ENCODE measurements at places on chromosomes 1 and 21.

DNA sequence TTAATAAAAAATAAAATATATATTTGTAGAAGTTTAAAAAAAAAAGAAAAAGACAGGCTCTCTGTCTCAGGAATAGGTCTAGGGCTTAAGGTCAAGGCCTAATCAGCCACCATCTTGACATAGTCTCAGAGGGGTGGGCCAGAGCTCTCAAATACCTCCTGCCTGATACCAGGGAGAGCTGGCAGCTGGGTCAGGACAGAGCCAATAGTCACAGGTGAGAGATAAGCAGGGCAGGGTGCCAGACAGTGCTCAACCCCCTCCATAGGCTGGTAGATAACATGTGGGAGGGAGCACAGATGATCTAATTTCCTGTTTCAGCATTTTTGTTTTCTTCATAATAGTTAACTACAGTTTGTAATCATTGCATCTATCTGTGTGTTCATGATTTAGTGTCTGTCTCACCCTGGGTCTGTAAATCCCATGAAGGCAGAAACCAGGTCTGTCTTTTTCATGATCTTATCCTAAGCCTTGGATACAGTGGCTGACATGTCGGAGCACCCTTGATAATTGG lies 152.0 kb upstream of the GRIK3 start:
- DNase-seq: no peak

GRCh38 chr1:241658081-241658793 lies 6.2 kb downstream of the WDR64 start:
- no peak for DNase-seq

GRCh38 chr1:115224636-115225035 lies 113.4 kb downstream of the NGF start:
- DNase-seq: no peak

DNA sequence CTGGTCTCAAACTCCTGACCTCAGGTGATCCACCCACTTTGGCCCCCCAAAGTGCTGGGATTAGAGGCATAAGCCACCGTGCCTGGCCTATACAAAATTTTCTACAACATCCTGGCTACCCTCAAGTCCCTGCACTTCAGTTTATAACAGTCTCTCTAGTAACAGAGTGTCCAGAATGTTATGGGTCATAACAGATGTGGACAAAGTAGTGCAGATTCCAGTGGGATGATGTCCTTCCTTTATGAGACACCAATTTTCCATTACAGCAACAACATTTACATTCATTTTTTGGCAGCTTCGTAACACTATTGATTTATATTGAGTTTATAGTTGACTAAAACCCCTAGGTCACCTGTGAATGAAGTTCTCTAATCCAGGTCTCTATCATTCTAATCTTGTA lies 429.4 kb upstream of the PTBP2 start:
- no peak for DNase-seq

DNA sequence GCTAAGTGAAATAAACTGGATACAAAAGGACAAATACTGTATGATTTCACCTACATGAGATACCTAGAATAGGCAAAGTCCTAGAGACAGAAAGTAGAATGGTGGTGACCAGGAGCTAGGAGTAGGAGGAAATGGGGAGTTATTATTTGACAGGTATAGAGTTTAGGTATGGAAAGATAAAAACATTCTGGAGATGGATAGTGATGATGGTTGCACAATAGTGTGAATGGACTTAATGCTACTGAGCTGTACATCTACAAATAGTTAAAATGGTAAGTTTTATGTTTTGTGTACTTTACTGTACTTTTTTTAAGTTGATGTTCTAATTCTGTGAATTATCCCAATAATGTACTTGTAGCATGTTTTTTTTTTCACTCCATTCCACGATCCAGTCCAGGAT lies 59.5 kb upstream of the RALGPS2 start:
- DNase-seq: no peak

- no peak for DNase-seq
Measured at GRCh38 chr1:25473653-25474225, 43.0 kb downstream of the MACO1 start.

- DNase-seq: no peak
Measured at GRCh38 chr1:14504517-14504916, 94.0 kb upstream of the KAZN start.

GRCh38 chr1:245156041-245156735 lies 1.4 kb downstream of the KIF26B start:
- DNase-seq: peak; percentile 70

- no peak for DNase-seq
Measured at GRCh38 chr21:35303085-35303484, 254.0 kb upstream of the RUNX1 start.

DNA sequence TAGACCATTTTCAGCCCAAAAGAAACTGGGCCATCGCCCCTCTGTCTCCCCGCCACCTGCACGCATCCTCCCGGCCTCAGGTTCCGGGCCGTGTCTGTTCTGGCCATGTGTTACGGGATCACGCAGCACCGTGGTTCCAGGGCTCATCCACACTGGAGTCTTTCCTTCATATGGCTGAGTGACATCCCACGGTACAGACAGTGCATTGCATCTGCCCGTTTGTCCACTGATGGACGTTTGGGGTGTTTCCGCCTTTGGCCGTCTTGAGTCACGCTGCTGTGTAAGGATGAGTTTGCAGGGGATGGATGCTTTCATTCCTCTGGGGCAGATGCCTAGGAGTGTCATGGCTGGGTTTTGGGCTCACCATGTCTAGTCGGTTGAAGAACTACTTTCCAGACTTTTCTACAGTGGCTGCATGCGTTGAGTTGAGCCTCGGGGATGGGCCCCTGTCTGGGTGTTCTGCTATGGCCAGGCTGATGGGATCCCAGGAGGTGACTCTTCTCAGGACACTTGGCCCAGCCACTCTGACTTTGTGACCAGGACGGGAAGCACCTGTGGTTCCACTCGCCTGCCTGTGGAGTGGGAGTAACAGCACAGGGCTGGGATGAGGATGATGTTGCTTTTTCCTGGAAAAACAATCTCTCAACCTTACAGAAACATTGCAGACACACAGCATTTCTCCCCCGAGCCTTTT lies 16.8 kb downstream of the RRP1 start:
- DNase-seq: no peak

GRCh38 chr21:45831991-45832740 lies 149.4 kb upstream of the COL6A1 start:
- no peak for DNase-seq

DNA sequence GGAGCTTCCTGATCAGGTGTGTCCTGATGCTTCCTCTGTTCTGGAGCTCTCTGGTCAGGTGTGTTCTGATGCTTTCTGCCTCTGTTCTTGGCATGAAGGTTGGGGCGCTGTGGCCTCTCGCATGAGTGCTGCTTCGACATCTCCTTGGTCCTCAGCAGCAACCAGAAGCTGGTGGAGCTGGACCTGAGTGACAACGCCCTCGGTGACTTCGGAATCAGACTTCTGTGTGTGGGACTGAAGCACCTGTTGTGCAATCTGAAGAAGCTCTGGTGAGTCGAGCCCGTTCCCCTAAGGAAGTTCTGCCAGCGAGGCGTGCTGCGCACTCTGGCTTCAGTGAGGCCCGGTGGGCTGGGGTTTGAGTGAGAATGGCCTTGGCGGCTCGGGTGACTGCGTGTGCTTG lies 18.0 kb downstream of the NLRP3 start:
- peak; percentile 54 for DNase-seq

DNA sequence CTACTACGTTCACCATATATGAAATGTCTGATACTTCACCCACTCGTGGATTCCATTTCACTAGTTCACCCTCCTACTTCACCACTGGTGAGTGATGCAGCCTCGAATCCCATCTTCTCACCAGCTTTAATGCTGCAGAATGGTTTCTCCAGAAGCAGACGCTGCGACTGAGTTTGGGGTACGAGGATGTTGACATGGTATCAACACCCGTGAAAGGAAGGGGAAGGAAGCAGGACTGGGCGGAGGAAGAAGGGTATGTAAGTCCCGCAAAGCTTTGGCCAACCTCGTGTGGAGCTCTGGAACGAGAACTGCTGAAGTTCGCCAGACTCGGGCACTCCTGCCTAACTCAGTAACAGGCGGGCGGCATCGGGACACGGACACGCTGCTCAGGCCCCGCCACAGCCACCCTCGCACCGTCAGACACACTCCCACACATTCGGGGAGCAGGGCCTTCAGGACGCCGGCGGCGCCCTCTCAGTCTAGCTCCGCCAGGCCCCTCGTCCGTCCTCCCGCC lies 833 bp upstream of the DIP2A start:
- DNase-seq: no peak

GRCh38 chr1:157274698-157275534 lies 136.7 kb upstream of the ETV3 start:
- DNase-seq: no peak

GRCh38 chr21:16517383-16517782 lies 787.6 kb downstream of the USP25 start:
- DNase-seq: no peak

- DNase-seq: peak; percentile 48
Measured at GRCh38 chr1:206784471-206784903, 12.2 kb upstream of the IL10 start.

GRCh38 chr1:47627471-47628370 lies 189.9 kb downstream of the FOXD2 start:
- DNase-seq: no peak

DNA sequence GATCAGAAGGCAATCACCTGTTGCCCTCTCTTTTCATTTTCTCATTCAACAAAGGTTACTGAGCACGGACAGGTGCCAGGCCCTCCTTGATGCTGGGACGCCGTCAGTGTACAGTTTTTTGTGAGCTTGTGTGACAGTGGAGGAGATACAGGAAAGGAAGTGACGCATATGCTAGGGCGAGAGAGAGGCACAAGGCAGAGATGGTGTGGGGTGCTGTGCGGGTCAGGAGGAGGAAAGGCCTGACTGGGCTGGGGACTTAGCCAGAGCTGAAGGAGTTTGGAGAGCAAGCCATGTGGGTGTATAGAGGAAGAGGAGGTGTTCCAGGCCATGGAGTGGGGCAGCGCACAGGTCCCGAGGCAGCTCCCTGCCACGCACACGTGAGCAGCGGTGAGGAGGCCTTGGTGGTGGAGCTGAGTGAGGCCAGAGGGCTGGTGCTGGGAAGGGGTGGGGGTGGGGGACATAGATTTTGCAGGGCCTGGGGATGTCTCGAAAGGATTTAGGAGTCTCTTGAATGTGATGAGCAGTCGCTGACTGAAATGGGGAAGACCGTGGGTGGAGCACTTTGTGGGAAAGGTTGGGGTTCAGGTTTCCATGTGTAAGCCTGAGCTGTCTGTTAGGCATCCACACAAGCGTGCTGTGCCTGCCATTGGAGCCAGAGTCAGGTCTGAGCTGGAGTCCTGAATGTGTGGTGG lies 46.0 kb downstream of the TRAPPC10 start:
- DNase-seq: peak; percentile 42

GRCh38 chr1:217135987-217136894 lies 413.0 kb upstream of the ESRRG start:
- no peak for DNase-seq

GRCh38 chr1:66248746-66249145 lies 285.2 kb upstream of the SGIP1 start:
- no peak for DNase-seq

GRCh38 chr1:24364605-24364974 lies 45.4 kb downstream of the GRHL3 start:
- DNase-seq: no peak

DNA sequence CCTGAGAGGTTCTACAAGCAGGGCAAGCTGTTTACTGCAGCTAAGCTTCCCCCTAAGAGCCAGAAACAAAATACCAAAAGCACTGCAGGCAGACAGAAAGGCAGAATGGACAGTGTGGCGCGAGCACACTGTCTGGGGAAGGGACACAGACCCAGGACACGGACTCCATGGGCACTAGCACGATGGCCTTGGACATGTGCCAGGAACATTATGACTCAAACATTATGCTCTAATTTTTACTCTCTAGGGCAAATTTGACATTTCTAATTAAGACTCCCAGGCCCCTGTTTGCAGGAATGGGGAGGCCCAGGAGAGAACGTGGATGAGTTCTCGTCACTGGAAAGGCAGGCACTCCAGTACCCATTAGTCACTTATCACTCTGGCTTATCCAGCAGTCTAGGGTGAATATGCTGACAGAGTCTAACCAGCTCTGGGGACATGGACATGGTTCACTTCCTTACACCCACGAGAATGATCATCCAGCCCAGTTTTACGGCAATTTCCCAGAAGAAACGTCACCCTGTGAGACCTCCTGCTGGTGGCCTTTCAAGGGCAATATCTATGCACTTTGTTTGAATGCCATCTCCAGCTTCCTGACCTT lies 45.1 kb downstream of the CAPN8 start:
- DNase-seq: no peak

DNA sequence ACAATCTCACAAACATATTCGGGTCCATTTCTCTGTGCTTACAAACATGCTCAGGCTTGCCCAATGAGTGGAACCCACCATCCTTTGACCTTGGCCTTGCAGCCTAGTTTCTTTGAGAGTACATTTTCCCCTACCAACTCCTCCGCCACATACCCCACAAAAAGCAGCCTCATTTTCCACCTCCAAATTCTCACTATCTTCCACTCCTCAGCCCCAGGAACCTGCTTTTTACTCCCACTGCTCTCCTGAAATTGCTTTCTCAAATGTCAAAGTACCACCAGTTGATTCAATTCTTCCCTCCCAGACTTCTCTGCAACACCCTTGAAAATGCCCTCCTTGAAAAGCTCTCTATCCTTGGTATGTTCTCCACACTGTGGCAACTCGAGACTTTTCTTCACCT lies 103.8 kb downstream of the RUNX1 start:
- DNase-seq: no peak

DNA sequence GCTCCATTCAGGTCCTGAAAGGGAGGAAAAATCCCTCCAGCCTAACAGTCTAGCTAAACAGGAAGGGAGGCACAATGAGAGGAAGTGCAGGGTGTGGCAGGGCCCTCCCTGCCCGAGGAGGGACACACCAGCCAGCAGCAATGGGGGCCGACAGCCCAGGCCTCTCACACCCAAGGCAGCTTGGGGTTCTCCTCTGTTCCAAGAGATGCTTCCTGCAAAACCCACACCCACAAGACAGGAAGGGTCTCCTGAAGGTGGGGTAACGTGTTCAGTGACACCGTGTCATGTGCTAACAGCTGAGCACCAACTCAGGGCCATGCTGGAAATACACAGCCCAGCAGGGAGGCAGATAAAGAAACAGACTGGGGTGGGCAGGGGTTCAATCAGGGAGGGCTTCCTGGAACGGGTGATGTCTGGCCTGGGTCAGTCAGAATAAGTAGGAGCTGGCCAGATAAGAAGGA lies 10.2 kb downstream of the ECE1 start:
- peak; percentile 27 for DNase-seq

GRCh38 chr1:221161571-221162041 lies 282.4 kb downstream of the HLX start:
- no peak for DNase-seq

- DNase-seq: peak; percentile 68
Measured at GRCh38 chr1:7962014-7962335, 464 bp downstream of the PARK7 start.

GRCh38 chr1:226706684-226707083 lies 32.4 kb downstream of the ITPKB start:
- no peak for DNase-seq

GRCh38 chr1:211951856-211952255 lies 83.5 kb downstream of the INTS7 start:
- no peak for DNase-seq

- DNase-seq: no peak
Measured at GRCh38 chr1:29506678-29507225, 270.4 kb downstream of the PTPRU start.

GRCh38 chr1:59342801-59343575 lies 46.1 kb downstream of the FGGY start:
- no peak for DNase-seq
